ENCODE measurements at places on chromosomes 3 and 15.

DNA sequence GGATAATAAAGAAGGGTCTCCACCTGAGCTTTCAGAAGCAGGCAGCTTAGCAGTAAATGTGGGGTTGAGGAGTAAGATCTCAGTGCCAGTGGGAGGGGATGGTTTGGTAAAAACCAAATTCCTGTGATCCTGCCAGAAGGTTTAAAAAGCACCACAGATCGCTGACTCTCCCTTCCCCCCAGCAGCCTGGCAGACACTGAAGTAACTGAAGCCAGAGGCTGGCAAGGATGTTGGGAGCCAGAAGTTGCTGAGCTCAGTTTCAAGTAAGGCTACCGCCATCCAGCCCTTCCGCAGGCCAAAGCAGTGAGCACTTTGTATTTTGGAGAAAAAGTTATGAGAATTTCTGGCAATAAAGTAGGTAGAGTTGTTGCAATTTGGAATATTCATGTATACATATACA lies 246.4 kb downstream of the ZNF621 start:
- DNase-seq = no peak

GRCh38 chr3:48466386-48467109 lies 20.0 kb downstream of the ATRIP start:
- no peak for DNase-seq

- no peak for DNase-seq
These were observed 571 bp downstream of the ACAD9 start for GRCh38 chr3:128879991-128880390.

- DNase-seq = no peak
These were observed 76.3 kb upstream of the UMPS start for GRCh38 chr3:124653797-124654469.

GRCh38 chr3:101890716-101891115 lies 41.4 kb downstream of the NFKBIZ start:
- DNase-seq = no peak

DNA sequence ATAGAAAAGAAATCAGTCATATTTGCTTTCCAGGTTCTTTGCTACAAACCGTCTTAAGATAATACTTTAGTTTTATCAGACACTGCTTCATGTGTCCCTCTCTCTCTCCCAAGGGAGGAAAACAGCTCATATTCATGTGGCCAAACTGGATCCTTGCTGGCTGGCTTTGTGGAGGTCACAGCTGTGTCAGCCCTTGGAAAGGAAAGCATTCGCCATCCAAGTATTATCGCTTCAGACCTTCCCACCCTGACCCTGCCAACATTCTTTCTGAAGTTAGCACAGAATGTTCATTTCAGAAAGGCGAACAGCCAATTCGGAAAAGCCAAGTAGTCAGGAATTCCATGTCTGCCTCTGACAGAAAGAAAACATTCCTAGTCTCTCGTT lies 213.6 kb downstream of the FEZF2 start:
- DNase-seq = no peak

- no peak for DNase-seq
These were observed 65.0 kb downstream of the WWTR1 start for GRCh38 chr3:149592758-149593240.

DNA sequence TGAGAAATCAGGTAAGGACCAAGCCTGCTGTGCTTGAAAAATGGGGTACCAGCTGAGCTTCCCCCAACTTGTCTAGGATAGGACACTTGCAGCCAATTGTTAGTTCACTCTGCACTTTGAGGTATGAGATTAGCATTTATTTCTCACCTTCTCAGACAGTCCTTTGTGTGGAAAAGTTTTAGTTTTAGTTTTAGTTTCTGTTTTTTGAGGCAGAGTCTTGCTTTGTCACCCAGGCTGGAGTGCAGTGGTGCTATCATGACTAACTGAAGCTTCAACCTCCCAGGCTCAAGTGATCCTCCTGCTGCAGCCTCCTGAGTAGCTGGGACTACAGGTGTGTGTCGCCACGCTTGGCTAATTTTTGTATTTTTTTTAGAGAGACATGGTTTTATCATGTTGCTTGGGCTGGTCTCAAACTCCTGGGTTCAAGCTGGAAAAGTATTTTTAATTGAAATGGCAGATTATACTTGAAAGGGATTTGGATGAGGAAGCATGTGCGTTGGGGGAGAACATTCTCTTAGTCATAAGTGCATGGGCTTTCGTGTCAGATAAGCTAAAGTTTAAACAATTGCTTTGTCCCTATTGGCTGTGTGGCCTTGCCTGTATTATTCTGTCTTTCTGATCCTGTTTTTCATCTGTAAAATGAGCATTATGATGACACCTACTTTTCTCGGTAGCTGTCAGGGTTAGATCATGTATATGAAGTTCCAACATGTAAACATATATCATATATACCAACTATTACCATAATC lies 25.2 kb upstream of the CCK start:
- no peak for DNase-seq

- DNase-seq = no peak
These were observed 11.7 kb downstream of the ATP2C1 start for GRCh38 chr3:130905551-130905950.

- no peak for DNase-seq
These were observed 99.6 kb upstream of the STT3B start for GRCh38 chr3:31432897-31433678.

DNA sequence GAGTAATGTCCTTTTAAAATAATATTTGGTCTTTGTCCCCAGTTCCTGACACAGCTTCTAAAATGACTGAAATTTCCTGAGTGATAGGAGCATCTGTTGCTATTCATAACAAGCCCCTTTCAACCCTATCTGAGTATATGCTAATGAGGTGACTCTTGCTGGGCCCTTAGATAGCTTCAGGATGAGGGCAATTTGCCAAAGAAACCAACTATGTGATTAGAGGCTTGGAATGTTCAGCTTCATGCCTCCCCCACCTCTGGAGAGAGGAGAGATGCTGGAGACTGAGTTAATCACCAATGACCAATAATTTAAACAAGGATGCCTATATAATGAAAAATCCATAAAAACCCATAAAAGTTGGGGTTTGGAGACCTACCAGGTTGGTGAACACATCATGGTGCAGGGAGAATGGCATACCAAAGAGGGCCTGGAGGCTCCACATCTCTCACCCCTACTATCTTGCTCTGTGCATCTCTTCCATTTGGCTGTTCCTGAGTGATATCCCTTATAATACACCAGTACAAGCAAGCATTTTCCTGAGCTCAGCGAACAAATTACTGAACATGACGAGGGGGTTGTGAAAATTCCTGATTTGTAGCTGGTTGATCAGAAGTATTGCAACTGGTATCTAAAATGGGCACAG lies 189.2 kb downstream of the ECT2 start:
- DNase-seq = no peak

- DNase-seq = no peak
These were observed 28.2 kb downstream of the MEIS2 start for GRCh38 chr15:37072181-37072580.

- DNase-seq = no peak
These were observed 228.9 kb downstream of the XXYLT1 start for GRCh38 chr3:195041871-195042742.

- DNase-seq = no peak
These were observed 1.4 kb upstream of the ROBO2 start for GRCh38 chr3:77038468-77038929.

- no peak for DNase-seq
These were observed 23.4 kb upstream of the DYNC1LI1 start for GRCh38 chr3:32593903-32594525.

GRCh38 chr3:14921811-14922705 lies 25.3 kb upstream of the NR2C2 start:
- no peak for DNase-seq

DNA sequence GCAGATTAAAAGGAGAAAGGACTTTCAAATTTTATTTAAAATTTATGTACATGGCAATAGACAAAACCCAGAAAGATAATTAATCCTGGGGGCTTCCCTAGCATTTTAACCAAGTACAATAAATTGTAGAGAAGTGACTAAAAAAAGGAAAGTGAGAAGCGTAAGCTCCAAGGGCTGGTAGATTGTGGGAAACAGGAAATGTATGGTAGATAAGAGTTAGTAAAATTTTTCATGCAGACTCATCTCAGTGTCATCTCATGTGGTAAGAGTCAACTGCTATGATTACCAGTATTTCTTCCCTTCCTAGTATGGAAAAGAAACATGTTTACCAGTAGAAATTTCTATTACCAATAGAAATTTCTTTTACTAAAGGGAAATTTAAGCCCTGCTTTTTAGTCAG lies 464.3 kb upstream of the AGTR1 start:
- DNase-seq = no peak

- no peak for DNase-seq
These were observed 357.7 kb downstream of the CLSTN2 start for GRCh38 chr3:140292684-140293083.

- no peak for DNase-seq
These were observed 11.0 kb upstream of the ANKRD28 start for GRCh38 chr3:15808679-15809310.

DNA sequence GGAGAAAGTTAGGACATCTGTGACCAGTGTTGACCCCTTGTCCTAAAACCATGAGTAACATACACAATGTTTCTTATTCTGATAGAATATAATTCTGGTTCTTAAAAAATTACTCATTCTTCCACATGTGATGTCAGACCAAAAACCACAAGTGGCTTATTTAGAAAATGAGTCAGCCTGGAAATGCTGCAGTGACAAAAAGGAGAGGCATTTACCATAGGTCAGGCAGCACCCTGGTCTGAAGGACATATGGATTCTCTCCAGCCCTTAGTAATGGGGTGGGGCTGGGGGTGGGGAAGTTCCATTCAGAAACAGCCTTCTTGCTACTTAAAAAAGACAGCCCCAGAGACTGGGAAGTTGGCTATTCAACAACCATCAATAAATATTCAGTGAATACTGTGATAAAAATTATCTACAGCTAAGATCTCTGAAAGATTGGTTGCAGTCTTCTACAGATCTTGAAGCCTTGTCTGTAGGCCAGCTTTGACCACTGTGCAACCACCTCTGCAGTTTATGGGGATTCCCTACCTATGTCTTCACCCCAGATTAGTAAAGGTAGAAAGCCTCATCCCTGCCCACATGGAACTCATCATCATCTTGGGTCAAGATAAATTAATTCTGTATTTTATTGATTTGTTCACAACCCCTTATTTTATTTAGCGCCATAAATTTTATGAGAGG lies 34.9 kb upstream of the TIMP4 start:
- DNase-seq = no peak

GRCh38 chr15:24621630-24622215 lies 53.9 kb upstream of the NPAP1 start:
- no peak for DNase-seq

DNA sequence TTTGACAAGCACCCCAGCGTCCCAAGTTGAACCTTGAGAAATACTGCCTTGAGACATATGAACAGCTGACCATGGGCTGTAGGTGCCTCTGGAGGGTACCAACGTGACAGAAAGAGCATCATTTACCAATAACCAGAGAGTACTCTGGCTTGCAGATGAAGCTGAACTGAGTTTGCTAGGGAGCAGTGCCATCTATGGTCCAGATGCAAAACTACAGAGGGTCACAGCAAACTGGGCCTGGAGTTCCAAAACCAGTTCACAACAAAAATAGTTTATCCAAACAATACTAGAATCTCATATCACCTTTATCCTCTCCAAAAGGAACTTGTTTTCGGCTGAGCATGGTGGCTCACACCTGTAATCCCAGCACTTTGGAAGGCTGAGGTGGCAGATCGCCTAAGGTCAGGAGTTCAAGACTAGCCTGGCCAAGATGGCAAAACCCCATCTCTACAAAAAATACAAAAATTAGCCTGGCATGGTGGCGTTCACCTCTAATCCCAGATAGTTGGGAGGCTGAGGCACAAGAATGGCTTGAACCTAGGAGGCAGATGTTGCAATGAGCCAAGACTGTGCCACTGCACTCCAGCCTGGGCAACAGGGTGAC lies 69.3 kb downstream of the CHAC1 start:
- peak; percentile 1 for DNase-seq

DNA sequence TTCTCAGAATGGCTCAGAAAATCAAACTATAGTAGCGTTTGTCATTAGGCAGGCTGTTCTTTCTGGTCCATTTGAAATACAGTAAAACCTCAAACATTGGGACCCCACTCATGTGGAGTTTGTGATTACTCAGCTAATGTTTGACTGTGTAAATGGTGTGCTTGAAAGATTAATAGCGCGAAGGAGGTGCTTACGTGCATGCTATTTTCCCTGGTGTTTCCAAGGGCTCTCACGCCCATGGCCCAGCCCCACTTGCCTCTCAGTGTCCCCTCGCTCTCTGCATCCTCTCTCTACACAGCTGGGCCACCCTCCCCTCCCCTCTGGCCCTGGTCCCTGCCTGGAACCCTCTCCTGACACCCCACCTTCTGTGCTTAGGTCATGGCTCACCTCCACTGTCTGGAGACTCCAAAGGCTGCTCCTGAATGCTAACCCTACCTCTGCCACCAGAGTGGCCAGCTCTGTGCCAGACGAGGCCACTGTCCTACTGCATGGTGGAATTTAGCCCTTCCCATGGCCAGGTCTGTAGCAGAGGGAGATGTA lies 194.2 kb downstream of the PLCL2 start:
- DNase-seq = no peak

- no peak for DNase-seq
These were observed 105.3 kb downstream of the CD47 start for GRCh38 chr3:107985496-107985895.

DNA sequence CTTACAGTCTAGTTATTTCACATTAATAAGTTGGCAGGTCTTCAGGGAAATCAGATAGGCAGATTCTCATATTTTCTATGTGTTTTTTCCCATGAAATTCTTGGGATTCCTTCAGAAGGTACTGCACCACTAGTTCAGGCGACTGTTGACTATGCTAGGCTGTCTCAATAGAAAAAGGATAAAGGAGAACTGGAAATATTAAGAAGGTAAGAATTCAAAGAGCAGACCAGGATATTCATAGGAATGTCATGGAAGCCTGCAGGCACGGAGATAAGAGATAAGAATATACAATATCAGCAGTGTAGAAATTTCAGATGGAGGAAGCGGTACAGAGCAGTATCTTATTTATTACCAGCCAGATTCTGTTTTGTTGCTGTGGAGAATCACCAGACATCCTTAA lies 432.1 kb upstream of the MDFIC2 start:
- DNase-seq = no peak

GRCh38 chr3:51191768-51192167 lies 193.3 kb upstream of the MANF start:
- DNase-seq = no peak

- no peak for DNase-seq
These were observed 480.5 kb downstream of the CNTN4 start for GRCh38 chr3:2579206-2579605.

DNA sequence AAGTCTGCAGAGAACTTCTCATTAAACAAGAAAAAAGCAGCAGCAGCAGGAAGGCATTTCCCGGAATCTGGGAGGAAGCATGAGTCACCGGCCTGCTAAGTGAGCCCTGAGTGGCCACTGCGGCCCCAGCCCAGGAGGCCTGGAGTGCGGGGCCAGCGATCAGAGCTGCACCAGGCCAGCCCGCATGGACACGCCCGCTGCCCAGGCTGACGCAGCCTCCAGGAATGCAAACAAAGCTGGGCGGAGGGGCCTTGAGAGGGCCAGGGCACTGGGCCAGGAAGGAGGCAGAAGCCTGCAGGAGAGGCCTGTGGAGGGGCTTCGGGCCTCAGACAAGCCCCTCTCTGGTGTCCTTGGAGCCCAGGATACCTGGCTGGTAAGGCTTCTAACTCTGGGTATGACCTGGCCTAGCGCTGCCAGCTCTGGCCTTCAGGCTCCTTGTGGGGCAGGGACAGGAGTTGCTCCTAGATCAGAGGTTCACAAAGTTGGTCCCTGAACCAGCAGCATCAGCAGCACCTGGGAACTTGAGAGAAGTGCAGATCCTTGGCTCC lies 101.2 kb downstream of the SMAD6 start:
- no peak for DNase-seq

Data from activated naive CD4-positive, alpha-beta T cell (primary cell).